ENCODE measurements at places on chromosomes 3 and 15.

- no peak for DNase-seq
Observed at GRCh38 chr3:9349321-9350117, 13.3 kb upstream of the THUMPD3 start.

DNA sequence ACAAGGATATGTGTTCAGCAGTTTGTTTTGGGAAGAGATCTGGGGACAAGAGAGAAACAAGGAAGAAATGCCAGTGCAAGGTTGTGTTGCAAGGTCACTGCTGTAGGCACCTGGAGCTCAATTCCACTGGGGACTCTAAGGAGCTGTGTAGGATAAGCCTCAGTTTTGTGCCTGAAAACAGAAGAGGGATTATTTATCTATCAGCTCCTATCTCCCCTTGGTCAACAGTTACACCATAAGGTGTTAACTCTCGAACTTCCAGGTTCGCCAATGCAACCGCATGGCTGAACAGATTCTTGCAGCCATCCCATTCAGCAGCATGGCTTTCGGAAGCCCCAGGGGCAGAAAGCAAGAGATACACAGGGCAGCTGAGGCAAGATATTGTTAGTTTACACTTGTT is 41.6 kb upstream of the CNOT10 start:
- no peak for DNase-seq

DNA sequence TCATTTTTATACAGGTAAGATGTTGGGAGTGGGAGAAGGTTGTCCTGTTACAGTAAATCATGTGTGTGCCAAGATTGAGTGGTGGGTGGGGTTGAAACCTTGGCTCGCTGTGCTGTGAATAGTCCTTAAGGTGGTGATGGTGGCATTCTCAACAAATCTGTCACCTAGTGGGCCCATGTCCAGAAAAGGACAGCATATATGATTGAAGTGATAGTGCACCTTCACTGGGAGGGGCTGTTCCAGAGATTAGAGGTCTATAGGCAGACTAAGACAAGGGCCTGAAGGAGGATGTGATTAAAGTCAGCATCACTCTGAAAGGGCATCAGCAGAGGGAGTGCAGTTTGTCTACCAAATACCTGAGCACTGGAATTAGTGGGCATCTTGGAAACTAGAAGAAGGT is 374.2 kb upstream of the C2CD4B start:
- no peak for DNase-seq

DNA sequence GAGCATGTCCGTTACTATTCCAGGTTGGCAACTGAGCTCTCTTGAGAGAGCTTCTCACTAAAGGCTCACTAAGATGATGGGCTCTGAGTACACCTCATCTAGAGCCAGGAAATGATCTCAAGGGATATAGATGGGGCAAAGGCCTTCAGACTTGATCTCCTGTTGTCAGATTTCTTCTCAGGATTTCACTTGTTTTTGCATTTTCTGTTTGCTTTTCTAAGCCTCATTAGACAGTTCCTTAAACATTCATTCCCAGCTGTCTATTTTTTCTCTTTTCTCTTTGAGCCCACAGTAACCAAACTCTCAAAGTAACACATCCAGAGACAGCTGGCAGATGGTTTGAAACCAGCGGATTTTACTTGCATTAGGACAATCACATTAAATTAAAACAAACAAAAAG is 28.4 kb upstream of the ARL8B start:
- no peak for DNase-seq

DNA sequence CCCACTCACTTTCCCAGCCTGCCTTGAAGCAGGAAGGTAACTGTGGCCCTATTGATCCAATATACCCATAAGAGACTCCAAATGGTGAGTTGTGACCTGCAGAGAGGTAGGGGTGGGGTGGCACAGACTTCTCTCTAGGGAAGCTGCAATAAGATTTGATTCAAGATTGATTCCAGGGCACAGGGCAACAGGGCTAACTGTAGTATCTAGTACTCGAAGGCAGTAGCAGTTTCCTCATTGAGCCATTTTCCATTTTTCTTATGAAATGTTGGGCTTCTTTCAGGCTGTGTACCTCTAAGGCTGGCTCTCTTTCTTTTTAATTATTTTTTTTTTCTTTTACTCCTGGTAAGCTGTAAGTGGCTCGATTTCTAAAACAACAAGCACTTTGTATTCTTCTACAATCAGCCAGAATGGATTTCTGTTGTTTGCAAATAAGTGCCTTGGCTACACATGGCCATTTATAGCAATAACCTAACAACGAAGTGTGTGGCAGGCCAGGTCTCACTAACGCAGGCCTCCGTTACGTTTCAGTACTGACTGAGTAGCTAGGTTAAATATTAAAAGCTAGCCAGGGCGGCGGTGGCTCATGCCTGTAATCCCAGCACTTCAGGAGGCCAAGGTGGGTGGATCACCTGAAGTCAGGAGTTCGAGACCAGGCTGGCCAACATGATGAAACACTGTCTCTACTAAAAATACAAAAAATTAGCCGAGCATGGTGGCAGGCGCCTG is 19.3 kb downstream of the CCDC12 start:
- DNase-seq: no peak

DNA sequence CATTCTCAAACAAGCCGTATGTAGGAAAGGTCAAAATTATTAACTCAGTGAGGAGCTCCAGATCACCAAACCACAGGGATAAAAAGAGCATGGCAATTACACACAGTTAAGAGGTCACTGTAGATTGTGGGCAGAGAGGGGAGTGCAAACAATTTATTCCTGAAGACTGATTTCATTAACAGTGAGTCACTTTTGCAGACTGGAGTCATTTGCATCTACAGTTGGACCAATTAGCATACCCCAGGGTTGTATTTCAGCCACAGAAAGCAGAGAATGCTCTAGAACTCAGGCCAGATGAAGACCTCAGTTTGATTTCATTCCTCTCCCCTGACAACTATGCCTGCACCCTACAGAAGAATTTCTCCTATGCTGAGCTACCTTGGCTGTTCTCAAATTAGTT is 40.1 kb downstream of the SETMAR start:
- DNase-seq: no peak

DNA sequence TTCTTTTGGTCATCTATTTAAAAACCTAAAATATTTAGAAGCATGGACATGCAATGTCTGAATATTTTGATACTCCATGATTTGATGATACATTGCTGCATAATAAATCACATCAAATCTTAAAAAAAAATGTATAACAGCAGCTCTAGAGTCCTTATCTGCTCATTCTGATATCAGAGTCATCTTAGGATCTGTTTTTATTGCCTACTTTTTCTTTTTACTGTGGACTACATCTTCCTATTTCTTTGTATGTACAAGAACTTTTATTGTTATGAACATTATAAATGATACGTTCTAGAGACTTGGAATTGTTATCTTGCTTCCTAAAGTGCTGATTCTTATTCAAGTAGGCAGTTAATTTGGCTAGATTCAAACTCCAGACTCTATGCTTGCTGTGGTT is 72.7 kb downstream of the IQCH start:
- no peak for DNase-seq

DNA sequence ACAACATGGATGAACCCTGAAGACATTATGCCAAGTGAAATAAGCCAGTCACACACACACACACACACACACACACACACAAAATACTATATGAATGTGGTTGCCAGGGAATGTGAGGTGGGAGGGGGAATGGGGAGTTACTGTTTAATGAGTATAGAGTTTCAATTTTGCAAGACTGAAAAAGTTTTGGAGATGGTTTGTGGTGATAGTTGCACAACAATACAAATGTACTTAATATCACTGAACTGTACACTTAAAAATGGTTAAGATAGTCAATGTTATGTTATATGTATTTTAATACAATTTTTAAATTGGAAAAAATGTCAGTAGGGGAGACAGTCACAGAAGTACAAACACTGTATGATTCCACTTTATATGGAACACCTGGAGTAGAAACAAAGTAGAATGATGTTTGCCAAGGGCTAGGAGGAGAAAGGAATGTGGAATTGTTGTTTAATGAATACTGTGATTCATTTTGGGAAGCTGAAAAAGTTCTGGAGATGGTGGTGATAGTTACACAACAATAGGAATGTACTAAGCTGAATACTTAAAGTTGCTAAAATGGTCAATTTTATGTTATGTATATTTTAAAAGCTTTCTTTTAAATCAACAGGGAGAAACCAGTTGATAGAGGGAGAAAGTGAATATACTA is 76.6 kb downstream of the RPL39L start:
- no peak for DNase-seq
